ENCODE measurements at places on chromosomes 1 and 21.

DNA sequence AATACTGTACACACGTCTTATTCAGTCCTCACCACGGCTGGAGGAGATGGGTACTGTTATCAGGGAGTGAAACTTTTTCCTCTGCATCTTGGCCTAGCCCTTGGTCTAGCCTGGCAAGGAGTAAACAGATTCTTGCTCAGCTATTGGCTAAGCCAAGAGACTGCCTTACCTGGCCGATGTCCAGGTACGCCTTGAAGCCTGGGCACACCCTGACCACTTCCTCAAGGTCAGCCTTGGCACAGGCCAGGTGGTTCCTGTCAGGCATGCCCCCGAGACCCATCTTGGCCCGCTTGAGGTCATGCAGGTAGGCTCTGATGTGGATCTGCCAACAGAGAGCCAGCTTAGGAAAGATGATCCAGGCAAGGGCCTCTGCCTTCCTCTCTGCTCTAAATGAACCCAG is 17.8 kb upstream of the PARS2 start:
- no peak for DNase-seq

DNA sequence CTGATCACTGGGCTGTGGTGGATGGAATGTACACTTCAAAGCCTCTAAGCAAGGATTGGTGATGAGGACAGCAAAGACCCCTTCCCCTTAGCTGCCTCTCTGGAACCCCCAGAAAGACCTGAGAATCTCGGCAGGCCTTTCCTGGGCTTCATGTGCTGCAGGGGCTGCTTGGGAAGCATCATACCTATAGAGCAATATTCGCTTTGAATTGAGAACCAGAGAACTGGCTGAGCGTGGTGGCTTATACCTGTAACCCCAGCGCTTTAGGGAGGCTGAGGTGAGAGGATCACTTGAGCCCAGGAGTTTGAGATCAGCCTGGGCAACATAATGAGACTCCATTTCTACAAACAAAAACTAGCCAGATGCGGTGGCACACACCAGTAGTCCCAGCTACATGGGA is 22.0 kb downstream of the CSF1 start:
- DNase-seq, result no peak

GRCh38 chr1:14924455-14925331 is 228.9 kb upstream of the TMEM51 start:
- DNase-seq, result peak; percentile 50

DNA sequence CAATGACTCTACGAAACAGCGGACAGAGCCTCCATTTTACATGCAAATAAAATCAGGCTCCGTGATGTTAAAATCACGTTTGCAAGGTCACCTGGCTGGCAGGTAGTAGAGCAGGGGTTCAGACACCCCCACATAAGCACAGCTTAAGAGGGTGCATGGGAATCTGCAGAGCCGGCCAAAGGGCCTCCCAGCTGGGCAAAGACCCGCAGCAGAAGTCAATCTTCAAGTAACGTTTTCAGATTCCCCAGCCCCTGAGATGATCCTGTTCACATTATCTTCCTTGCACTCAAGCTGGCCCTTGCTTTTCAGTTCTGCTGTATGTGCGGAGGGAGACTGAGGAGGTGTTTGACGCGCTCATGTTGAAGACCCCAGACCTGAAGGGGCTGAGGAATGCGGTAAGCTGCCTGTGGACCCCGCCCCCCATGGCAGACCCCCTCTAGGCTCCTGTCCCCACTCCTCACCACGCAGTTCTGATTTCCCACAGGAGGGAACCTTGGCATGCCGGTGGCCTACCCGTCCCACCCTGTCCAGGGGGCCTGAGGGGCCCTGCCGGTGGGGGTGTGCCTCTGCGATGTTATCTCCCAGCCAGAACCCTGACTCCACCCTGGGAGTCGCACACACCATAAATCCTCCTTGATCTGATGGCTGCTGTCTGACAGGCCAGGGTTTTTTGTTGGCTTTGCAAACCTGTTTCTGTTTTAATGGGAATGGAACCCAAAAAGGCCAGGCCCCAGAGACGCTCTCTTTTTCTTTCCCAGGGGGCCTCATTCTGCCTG is 28.2 kb downstream of the GRHL3 start:
- no peak for DNase-seq

DNA sequence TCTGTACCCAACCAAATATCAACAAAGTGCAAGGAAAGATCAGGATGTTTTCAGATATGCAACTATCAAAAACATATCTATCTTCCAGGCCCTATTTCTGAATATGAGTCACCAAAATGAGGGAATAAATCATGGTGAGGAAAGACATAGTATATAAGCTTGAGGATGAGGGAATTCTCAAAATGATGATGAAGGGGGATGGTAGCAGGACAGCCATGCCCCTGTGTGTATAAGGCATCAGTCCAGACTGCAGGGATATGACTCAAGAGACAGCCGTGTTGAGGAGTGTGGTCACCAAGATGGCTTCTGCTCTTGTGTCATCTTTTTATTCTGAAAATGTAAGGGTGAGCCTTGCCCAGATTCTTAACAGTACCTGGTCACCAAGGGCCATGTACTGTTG is 4.4 kb upstream of the WDR64 start:
- no peak for DNase-seq

DNA sequence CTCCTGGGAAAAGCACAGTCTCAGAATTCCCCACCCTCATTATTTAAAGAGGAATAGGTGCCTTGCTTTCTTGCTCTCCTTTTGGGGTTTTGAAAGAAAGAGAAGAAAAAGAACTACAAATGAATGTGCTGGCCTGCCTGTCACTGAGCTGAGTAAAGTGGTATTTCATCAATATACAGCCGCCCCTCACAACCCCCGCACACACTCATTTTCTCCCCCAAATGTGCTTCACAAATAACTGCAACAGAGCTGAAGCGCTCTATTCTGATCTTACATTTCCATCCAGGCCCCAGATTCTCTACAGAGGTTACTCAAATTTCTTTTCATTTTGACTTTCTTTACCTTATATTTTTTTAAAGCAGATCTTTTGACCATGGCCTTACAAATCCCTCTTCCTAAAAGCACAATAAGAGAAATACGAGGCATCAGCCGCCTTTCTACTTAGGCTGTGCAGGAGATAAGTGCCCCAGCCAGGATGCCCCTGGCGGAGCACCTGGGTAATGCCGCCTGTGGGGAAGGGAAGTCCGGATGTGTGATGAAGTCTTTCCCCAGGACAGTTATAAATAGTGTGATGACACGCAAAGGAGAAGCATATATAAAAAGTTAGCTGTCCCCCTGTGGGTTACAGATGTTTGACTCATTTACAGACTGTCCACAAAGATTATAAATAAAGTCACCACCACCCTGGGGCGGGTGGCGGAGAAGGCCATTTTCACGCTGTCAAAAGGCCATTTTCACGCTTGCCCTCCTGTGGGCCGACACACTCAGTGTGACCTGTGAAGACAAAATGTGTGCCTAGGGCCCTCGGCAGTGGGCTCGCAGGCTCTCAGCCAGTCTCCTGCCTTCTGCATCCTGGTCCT is 6.5 kb downstream of the KCNN3 start:
- peak; percentile 58 for DNase-seq

DNA sequence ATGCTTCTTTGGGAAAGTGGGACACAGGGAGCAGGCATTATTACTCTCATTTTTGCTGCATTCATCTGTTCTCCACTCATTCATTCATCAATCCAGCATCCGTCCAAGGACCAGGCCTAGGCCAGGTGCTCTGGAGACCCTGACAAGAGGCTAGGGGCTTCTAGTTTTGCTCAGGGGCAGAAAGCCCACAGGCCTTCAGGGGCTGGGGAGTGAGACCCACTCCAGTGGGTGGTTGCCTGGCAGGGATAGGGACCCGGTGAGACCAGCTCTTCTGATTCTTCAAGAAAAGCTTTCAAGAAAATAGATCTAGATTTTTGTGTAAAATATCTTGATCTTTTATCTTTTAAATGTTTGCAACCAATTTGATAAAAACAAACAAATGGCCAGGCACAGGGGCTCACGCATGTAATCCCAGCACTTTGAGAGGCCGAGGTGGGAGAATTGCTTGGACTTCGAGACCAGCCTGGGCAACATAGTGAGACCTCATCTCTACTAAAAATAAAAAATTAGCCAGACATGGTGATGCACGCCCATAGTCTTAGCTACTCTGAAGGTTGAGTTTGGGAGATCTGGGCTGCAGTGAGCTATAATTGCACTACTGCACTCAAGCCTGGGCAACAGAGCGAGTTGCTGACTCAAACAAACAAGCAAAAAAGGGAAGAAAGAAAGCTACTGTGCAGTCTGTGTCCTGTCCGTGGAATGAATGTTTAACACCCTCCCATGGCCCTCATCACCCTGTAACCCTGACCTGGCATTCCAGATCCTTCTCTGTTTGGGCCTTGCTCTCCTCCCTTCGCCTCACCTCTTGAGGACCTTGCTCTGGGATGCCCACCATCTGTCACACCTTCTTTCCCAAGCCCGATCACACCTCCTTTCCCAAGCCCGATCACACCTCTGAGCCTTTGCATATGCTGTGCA is 17.3 kb upstream of the LRP8 start:
- no peak for DNase-seq

DNA sequence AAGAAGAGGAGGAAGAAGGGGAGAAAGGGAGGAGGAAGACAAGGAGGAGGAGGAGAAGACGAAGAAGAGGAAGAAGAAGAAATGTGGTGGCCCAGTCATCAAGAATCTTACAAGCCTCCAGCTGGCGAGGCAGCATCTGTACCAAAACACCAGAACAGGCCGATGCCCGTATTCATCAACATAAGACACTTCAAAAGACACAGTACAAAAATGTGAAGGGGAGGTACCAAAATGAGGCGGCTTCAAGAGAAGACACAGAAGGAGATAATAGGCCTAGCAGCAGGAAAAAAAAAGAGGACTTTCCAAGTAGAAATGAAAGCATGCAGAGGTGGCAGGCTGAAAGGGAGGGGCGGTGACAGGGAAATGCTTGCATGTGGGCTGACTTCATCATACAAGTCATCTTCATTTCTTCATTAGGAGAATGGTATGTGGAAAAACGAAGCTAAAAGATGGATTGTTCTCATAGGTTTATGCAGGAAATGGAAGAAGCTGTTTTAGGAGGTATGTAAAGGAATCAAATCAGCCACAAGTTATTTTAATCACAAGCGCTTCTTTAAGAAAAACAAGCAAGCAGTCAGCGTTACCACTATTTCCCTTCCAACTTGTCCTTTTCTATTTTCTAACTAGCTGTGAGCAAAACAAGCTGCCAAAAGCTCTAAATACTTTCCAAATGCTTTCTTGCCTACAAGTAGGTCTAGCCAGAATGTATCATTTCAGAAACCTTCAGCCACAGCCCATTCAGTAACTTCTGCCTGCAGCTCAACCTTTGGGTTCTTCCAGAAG is 192.3 kb downstream of the SLC45A1 start:
- DNase-seq, result peak; percentile 28

- DNase-seq, result no peak
These were observed 1.6 kb downstream of the KDM1A start for GRCh38 chr1:23020706-23021405.
